ENCODE measurements at places on chromosomes 16 and 17.
A peak's percentile ranks its signal among the peaks of the same experiment; 100 is the strongest.

GRCh38 chr17:38899421-38899820, 26.0 kb upstream of the LASP1NB start:
- DNase-seq: no peak

GRCh38 chr17:18070861-18071340, 16.8 kb upstream of the DRG2 start:
- DNase-seq: no peak

DNA sequence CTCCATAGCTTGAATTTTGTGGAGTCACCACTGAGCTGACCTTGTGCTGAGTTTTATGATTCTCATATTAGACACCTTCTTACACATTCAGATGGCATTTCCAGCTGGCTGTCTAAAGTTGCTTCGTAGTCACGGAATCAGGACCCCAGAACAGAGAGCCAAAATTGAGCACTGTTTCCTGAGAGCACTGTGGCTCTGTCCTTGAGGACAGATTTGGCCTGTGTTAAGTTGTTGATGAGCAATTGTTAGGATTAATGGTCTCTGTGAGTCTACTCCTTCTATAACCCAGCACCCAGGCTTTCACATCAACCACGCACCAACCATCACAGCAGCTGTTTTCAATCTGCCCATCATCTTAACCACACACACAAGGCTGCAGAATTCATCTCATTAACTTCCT, 277.5 kb upstream of the HSBP1 start:
- peak; percentile 91 for DNase-seq

DNA sequence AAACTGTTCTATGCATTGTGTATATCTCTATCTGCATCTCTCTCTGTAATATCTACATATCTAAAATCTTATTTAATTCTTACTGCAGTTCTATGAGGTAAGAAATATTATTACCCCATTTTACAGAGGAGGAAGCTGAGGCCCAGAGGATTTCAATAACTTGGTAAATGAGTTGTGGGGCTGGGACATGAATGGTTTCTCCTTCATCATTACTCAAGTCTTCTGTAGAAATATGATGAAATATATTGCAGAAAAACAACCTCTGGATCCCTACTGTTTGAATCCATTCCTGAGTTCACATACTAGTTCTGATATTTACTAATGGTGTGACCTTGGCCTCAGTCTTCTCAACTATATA, 45.5 kb upstream of the NLK start:
- no peak for DNase-seq

GRCh38 chr17:60960398-60961065, 282.9 kb downstream of the BCAS3 start:
- no peak for DNase-seq

DNA sequence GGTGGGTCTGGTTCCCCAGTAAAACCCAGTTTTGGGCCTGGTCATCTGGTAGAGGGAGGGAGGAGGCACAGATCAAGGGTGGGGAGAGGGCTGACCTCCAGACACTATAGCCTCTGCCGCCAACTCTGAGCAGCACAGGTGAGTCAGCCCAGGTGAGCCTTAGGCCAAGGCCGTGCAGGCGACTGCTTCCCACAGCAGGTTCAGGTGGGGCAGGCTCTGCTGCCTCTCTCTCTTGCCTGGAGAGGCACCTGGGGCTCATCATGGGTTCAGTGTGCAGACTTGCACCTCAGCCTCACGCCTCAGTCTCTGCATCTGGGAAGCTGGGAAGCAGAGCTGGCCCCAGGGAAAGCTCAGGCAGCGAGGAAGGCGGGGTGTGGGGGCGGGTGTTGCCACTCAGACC, 37.8 kb upstream of the IL34 start:
- no peak for DNase-seq

DNA sequence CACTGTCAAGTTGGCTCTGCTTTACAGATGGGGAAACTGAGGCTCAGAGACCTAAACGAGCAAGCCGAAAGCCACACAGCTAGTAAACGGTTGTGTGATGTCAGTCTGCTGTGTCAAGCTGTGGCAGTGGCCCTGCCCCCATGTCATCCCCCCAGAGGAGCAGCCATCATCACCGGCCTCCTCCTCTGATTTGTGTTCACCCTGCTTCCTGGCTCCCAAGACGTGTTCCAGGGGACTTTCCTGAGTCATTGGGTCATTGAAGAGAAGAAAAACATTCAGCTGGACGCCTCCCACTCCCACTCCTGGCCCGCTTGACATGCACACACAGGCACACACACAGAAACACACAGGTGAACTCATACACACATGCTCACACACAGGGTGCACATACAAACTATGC, 54.0 kb upstream of the CIBAR2 start:
- no peak for DNase-seq

- peak; percentile 84 for DNase-seq
These were observed 6.0 kb upstream of the AQP8 start for GRCh38 chr16:25210758-25211157.

DNA sequence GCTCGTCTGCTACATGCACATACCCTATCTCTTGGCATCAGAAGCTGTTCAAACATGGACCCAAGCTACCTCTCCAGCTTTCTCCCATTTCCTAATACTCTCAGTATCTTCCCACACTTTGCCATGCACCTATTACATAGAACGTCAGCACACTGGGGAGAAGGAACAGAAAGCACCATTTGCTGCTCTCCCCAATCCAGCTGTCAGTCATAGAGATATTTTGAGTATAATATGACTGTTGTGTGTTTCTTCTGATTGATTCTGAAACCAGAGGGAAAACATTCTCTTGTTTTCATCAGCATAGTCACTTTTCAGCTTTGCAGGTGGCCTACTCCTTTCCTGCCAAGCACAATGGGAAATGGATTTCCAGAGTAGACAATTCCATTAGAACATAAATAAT, 107.1 kb downstream of the ADAMTS18 start:
- DNase-seq: no peak

DNA sequence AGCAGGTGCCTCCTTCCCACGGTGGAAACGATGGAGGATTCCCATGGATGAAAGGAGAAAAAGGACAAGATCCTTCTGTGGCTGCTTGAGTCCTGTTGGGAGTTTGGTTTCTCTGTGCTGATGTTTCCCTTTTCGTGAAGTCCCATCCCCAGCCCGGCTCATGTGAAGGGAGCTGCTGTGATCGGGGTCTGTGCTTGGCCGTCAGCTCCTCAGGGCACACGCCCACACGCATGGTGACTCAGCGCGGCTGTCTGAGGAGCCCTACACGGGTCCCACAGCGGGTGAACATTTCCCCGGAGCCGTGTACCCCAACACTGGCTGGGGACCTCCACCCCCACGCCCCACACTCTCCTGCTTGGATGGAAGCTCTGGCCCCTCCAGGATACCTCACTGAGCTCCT, 44.5 kb upstream of the SSTR5 start:
- no peak for DNase-seq
